Mammary epithelial cell (primary cell): ENCODE measurements at places on chromosomes 5 and 9. TPM values are rescaled to one million over a fixed set of nuclear protein-coding genes. Genes with fewer than 3 reads are reported as not detected.

GRCh38 chr5:162817364-162817763 is 620.0 kb upstream of the CCNG1 start:
- no peak for DNase-seq

- no peak for DNase-seq
These were observed 129.9 kb upstream of the ANKH start for GRCh38 chr5:15001517-15001916.

- DNase-seq = no peak
These were observed 134.2 kb upstream of the RASGRF2 start for GRCh38 chr5:80825786-80826460.

GRCh38 chr9:83327323-83327722 is 210.9 kb downstream of the FRMD3 start:
- DNase-seq = no peak

GRCh38 chr9:103471241-103471640 is 476.1 kb downstream of the CYLC2 start:
- peak; percentile 62 for DNase-seq

DNA sequence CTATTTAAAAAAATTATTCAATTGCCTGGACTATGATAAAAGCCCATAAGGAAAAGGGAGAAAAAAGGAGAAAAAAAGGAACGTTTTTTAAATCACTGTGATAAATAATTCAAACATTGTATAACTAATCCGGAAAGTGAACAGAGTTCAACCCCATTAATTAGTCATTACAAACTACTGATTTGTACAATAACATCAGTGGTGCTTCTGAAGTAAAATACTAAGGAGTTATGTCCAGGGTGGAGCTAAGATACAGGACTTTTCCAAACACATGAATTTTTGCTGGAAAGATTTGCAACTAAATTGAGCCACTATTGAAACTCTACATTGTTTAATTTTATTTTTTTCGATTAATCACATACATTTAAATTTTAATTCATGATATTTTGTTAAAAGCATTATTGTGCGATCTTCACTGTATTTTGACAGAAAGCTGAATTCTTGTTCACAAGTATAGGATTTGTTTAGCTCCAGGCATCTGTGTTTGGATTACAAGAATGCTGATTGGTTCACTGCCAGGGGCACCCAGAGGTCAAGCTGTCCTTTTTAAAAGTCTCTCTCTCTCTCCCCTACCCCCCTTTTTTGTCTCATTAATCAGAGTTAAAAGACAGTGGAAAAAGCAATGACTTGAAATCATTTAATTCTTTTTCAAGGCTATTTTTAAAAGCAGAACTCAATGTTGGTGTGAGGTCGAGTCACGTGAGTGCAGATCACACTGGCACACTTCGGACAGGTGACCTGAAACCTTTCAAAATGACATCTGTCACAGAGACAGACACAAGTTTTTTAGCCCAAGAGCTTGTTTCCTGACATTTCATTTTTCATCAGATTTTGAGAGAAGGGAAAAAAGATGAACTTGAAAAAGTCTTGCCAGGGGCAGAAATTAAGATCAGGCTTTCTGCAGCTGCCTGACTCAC is 387.3 kb downstream of the NR2F1-AS1 start:
- no peak for DNase-seq

DNA sequence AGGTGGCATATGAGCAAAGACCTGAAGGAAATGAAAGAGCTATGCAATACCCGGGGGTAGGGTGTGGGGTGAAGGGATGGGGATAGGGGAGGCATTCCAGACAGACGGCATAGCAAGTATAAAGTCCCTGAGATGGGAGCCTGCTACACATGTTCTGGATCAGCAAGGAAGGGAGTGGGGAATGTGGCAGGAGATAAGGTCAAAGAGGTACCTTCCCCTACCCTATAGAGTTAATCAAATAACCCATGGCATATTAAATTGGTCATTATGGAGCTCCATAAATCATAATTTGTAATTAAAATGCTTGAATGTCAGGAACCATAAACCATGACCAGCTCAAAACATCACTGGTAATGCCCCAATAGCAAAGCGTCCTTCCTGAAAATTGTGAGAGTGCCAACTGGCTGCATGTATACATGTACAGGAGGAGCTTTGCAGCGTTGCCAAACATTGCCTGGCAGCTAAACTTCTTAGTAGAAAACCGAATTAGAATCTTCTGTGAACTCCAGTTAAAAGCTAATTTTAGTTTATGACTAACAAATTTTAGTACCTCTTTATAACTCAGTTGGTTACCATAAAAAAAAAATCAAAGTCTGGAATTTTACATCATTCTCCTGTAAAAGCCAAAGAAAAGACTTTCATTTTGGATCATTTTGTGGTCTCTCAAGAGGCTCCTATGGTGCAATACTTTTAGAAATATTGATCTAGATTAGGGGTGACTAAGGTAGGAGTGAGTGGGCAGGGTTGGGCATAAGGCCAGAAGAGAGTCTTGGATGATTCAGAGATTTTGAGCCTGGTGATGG is 4.7 kb downstream of the DNAI1 start:
- DNase-seq = peak; percentile 90

- peak; percentile 32 for DNase-seq
These were observed 128.3 kb downstream of the TLE1 start for GRCh38 chr9:81560851-81561732.

DNA sequence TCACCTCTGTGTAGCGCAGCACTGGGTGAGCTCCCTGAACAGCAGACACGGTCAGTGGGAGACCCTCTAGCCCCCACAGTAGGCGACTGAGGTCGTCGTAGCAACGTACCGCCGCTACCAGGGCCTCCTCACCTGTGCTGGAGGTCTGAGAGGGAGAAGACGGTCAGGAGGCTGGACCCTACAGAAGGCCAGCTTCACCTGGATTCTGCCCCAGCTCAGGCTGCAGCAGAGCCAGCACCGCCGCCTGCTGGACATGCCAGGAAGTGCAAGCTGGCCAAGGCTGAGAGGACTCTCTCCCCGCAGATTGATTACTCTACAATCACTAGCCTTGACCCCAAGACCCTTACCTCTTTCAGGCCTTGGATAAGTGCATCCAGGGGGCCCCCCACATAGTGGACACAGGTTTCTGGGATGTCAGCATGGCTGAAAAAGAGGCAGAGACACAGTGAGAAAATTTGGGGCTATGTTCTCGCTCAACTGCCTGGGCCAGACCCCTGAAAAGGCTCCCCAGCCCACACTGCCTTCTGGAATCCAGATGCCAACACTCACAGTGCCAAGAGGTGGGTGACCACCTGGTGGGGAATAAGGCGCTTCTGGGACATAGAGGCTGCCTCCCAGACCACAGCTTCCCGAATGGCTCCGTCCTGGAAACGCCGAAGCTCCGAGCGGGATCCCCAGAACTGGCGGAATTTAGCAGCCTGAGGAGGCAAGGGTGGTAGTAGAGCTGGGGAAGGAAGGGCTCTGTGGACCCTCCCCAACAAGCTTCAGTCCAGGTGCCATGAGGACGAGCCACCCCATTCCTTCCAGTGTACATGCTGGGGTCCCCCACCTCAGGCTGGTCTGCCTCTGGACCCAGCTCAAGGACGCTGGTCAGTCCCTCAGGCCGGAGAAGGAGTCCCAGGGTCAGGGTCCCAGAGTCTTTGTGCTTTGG is 6.9 kb downstream of the NOL6 start:
- DNase-seq = no peak

DNA sequence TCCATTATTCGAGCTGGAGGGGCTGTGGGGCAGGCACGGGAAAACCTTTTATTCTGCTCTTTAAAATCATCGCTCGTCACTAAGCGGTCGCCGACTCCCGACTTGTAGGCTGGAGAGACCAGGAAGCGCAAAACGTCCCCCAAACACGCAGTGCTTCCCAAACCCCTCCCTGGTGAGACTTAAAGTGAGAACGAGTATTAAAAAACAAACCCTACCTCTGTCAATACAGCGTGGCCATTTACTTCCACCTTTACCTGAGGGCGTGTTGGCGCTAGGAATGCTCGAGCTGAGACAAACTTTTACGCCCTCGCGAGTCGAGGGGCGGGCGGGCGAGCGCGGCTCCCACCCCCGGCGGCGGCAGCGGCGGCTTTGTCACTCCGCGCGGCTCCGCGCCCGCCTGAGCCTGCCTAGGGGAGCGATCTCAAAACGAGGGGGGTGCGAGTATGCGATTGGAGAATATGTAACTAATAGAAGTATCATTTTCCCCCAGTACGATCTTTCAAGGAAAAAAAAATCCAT is at the start of gene NR2F1-AS1:
Gene NR2F1-AS1, minus strand, starts transcription at position 293 of the 519 bp plus-strand sequence.
- no peak for DNase-seq

DNA sequence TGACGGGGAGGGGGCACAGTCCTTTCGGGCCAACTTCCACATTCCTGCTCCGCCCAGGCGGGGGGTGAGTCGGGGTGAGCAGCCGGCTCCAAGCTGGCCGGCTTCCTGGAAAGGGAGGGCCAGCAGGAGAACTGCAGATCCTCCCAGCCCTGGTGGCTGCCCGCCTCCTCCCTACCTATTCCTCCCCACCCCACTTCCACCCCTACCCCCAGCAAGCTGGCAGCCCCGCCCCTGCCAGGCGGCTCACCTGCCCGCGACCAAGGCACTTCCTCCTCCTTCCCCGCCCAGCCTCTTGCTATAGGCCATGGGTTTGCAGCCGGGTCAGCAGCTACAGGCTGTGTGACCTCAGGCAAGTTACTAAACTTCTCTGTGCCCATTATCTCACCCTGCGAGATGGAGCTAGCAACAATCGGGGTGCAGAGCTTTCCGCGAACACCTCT is 5.6 kb upstream of the IRF1 start:
- DNase-seq = peak; percentile 91

DNA sequence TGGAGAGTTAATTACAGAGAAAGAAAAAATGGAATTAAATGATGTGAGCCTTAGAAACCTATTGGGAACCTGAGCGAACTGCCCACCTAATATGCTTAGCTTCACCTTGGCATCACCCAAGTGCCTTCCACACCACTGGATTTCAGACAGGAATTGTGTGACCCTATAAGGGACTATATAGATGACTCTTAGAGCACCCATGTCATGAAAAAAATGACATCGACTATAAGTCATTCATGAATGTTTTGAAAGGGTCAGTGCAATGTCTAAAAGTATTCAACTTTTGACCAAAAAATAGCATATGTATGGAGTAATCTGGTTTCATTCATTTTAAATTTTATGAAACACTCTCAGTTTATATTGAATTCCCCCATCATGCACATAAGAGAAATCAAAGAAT is 81.6 kb upstream of the PRRC1 start:
- DNase-seq = no peak

DNA sequence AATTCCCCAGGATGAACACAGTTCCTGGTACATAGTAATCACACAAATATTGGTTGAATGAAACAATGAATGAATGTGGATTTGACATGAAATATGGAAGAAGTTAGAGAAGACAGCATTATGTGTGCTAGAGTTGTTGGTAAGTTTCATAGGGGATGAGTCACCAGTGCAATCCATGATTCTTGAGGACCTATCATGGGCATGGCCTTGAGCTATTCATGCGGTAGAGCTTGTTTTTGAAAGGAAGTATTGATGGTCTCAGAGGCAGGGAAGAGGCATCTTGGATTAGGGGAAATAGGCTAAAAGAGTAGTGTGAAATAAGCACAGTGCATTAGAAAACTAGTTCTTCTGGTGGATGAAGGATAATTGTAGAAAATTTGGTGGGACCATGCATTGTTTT is 22.1 kb downstream of the SPATA31D1 start:
- peak; percentile 11 for DNase-seq

- no peak for DNase-seq
These were observed 57.2 kb downstream of the MARCHF3 start for GRCh38 chr5:126973193-126973592.

- no peak for DNase-seq
These were observed 99.2 kb downstream of the DTWD2 start for GRCh38 chr5:118889165-118889564.

DNA sequence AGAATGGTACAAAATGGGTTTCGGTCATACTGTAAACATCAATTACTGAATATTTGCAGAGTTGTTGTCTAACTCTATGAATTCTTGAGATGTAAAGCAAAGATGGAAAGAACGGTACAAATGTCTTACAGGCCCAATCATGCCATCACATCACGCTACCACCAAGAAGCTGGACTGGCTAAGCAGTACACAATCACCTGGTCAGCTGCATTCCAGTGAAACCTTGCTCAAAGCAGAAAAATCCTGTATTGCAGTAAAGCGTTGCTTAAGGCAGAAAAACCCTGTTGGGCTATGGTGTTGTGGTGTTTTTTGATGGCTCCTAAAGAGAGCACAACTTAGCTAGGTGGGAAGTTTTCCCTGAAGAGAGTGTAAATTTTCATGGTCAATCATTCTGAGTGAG is 112.6 kb upstream of the RASA1 start:
- DNase-seq = peak; percentile 25

DNA sequence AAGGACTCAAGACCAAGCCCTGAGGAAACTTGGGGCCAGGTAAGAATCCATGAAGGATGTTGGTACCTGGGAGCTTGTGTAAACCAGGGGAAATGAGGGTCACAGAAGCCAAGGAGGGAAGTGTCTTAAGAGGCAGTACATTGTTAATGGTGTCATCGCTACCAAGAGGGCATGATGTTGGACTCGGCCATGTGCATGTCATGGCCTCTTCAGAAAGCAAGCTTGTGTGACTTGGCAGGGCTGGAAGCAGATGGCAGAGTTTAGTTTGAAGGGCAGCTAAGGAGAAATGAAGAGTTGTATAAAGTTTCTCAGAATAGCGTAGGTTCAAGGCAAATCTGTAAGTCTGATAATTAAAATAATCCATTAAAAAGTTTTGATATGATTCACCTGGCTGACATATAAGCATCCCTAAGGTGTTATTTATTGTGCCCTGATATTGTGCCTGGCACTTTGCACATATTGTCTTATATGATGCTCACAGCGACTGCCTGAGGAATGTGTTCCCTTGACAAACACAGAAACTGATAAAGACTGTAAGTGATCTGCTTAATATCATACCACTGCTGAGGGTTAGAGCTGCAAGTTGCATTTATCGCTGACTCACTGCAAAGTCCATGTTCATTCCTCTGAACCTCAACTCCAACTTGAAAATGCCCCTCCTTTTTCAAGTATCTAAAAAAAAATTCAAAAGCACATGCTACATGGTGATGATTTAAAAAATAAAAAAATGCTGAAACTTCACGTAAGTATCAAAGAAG is 81.3 kb upstream of the PTPN3 start:
- DNase-seq = no peak

DNA sequence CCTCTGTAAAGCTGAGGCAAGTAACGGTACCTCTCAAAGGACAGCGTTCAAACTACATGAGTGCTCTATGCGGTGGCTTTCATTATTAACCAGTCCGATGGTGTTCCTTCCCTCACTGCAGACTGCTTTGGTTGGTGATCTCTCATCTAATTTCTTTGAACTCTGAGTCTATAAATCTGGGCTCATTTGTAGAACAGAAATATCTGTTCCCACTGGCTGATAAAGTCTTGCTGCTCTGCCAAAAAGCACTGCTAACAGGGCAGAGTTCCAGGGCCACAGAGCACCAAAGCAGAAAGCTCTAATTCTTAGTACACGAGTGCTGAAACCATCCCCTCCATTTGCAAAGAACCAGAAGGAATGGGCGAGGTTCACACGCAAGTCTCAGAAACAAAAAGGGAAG is 81.9 kb downstream of the MED27 start:
- DNase-seq = no peak

The ADAMTSL1 gene
- total RNA-seq = 0.78 TPM in 2 replicates

The SLC27A6 gene
- total RNA-seq = 6.0 and 7.5 TPM in 2 replicates

The NUP188 gene
- 51.0 TPM for total RNA-seq

The PAIP1 gene
- 76.4 and 110 TPM in 2 replicates for total RNA-seq

The EMB gene
- 110 TPM for total RNA-seq

The ROR2 gene
- 8.7 TPM for total RNA-seq

The PRR16 gene
- 0.56 and 1.3 TPM in 2 replicates for total RNA-seq

The WNK2 gene
- total RNA-seq = 12.8 TPM

The NIPSNAP3A gene
- 19.2 and 20.2 TPM in 2 replicates for total RNA-seq

The SH3GL2 gene
- under 0.01 TPM for total RNA-seq
